H1 (cell line): ENCODE measurements at places on chromosomes 2 and 18. TPM values are rescaled to one million over a fixed set of nuclear protein-coding genes. Genes with fewer than 3 reads are reported as not detected.

GRCh38 chr2:222295368-222296062 lies 3.3 kb downstream of the PAX3 start:
- DNase-seq, result no peak

DNA sequence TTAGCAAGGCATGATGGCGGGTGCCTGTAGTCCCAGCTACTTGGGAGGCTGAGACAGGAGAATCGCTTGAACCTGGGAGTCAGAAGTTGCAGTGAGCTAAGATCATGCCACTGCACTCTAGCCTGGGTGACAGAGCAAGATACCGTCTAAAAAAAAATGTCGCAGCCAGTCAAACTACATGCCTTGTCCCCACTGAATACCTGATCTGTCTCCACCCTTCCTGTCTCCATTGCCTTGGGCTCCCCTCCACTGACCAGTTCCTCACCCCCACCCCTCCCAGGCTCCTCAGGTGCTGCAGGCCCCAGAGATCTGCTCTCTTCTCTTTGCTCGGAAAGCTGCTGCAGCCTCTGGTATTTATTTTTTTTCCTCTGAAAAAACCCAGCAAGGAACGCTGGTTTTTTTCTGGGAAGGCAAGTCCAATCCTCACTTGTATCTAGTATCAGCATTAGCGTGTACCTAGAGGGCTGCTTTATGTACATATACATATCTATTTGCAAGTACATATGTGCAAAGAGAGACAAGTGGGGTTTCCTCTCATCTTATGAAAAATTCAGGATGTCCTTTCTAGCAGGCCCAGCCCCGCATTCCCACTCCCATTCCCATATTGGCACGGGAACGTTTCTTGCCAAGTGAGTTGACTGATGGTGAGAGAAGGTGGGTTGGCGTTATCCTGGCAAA lies 4.4 kb downstream of the PSD4 start:
- DNase-seq, result no peak

- peak; percentile 85 for DNase-seq
These were observed 44.5 kb downstream of the TMEM182 start for GRCh38 chr2:102806250-102806837.

DNA sequence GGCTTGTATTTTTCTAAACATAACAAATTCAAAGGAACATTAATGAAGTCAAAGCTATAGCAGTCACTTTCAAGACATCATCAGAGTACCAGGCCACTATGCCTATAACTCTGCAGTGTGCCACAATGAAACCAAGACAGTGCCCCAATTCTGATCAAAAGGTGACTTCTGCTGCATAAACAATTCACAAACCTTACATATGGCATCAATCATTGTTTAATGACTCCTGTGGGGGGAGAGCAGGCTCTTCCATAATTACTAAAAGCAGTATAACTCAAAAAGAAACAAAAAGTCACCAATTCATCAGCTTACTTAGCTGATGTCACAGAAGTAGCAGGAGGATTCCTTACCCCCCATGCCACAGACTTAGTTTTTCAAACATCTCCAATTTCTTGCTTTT lies 15.5 kb downstream of the LPIN2 start:
- DNase-seq, result no peak

- DNase-seq, result no peak
These were observed 129.5 kb downstream of the RND3 start for GRCh38 chr2:150357770-150358467.

DNA sequence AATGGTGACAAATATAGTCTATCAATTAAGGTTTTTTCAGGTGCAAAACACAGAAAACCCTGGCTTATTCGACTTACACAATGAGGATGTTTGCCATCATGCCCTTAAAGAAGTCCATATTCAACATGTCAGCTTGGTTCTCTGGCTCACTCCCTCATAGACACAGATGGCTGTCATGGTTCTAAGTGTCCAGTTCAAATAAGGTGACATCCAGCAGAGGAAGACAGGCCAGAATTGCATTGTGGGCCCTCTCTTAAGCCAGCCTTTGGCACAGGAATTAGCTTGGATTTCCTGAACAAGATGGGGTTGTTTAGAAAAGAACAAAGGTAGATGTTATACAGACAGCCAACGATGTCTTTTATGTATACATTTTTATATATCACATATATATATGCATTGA lies 18.7 kb upstream of the SLC1A4 start:
- DNase-seq, result no peak

- no peak for DNase-seq
These were observed 30.3 kb downstream of the KIDINS220 start for GRCh38 chr2:8806885-8807704.

GRCh38 chr18:66005831-66006588 lies 255.2 kb downstream of the CDH7 start:
- no peak for DNase-seq

DNA sequence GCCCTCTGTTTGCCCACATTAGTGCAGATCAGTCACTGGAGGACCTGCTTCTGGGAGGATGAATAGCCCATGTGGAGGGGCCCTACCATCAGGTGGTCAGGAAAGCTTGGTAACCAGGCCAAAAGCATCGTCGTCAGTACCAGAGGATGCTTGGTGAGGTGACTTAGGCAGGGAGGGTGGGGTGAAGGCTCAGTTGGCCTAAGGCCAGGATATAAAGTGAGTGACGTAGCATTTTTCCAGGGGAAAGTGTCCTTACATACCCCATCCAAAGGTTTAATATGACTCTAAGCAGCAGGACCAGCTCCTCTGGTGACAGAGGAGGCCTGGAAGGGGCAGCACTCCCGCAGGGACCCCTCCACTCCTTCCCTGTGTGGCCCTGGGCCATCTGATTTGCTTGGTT lies 27.7 kb upstream of the DNMT3A start:
- no peak for DNase-seq

DNA sequence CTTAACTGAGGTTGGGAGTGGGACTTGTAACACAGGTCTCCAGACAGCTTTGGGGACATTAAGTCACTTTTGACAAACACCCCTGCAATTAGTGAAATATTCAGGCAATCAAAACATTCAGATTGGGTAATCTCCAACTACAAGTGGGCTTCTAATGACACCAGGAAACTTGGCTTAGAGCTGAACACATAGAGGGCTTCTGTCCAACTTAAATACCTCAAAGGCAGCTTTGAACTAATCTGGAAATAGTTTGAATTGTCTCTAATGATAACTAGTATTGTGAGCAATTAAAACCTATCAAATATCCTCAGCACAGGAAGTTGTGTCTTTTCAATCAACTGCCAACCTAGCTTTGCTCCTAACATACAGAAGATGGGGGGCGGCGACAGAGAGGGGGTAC lies 5.1 kb upstream of the ASPRV1 start:
- no peak for DNase-seq

COQ10B gene
- 17.0 and 17.3 TPM in 2 replicates for total RNA-seq

CD8B2 gene
- total RNA-seq, result not detected in 2 replicates

NPAS2 gene
- total RNA-seq, result 0.65 and 1.8 TPM in 2 replicates
